Psoas muscle (tissue), 8 donors: ENCODE measurements at places on chromosomes 3 and 15.

DNA sequence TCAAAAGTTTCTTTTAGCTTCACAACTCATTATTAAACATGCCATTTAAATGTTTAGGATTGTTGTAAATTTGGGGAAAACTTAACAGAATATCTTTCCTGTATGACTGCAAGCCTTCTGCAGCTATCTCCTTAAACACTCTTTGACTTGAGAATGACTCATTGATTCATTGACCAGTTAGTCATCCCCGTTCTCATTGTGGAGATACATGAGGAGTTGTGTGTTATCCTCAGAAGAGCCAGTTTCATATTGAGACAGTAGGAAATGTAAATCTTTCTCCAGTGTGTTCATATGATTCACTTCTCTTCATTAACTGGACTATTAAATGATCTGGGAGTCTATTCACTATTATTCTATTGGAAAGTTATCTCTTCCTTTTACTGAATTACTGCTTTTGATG is 83.0 kb downstream of the CRYGS start:
- DNase-seq: no peak

DNA sequence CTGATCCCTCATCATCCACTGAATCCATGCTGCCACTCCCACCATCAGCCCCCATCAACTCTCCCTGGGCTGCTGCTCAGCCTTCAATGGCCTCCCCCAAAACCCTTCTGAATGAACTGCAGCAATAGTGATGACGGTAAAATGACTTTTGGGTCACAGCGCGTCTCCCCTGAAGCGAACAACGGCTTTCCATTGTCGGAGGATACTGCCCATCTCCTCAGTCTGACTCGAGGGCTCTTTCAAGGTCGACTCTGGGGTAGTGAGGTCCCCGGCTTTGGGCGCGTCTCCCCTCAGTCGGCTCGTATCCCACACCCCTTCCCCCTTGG is 57.2 kb upstream of the ZBTB38 start:
- no peak for DNase-seq

GRCh38 chr3:71554649-71555048 is 28.9 kb downstream of the FOXP1 start:
- no peak for DNase-seq

- DNase-seq: no peak
Observed at GRCh38 chr15:81852411-81853149, 193.2 kb downstream of the MEX3B start.

GRCh38 chr15:51768018-51768417 is 16.6 kb downstream of the TMOD2 start:
- no peak for DNase-seq

GRCh38 chr3:143529018-143529478 is 319.2 kb downstream of the SLC9A9 start:
- peak; percentile 64 for DNase-seq

DNA sequence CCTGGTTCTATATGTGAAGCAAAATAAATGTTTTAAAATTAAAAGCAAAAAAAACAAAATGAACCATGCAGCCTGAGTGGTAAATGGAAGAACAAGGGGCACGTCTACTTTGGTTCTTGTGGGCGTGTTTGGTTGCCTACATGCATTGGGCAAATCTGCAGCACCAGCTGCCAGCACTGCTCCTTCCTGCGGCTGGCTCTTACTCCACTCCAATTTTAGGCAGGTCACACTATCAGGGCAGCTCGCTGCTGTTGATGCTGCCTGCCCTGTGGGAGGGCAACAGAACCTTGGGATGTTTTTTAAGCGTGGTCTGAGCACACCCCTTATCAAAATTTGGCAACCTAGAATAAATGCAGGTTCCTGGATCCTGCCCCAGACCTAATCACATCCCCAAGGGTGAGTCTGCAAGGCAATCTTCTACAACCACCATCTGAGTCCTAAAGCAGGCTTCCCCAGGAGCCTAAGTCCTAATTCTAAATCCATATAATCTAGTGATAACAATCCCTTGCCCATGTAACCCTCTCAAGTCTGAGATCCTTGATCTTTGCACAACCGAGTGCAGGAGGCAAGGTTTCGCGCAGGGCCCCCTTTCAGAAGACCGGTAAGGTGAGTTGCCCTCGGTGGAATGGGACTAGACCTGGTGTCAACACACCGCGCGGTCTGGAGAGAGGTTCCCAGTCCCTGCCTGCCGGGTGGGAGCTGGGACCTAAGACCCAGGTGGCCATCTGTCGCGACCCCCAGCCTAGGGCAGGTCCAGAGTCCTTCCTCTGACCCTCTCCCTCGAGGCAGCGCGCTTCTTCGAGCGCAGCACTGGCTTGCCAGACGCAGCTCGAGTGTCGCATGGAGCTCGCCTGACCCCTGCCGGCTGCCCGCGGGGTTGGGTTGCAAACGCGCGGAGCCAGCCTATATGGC is 15.9 kb downstream of the IVD start:
- DNase-seq: peak; percentile 81

GRCh38 chr15:72983801-72984545 is 68.3 kb upstream of the NEO1 start:
- no peak for DNase-seq

GRCh38 chr3:190024912-190025311 is 95.8 kb downstream of the P3H2 start:
- DNase-seq: no peak

DNA sequence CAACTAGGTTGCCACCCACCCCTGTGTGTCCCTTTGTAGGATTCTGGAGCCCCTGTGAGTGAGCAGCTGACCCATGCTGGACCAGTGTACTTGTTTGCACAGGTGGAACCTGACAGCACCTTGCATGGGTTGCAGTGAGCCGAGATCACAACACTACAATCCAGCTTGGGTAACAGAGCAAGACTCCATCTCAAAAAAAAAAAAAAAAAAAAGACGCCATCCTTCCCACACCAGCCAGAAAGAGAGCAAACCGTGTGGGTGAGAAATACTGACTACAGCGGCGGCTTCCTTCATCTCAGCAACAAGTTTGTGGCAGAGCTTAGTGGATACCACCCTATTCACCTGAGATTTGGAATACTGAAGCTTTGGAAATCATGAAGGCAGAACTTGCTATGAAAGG is 746 bp upstream of the CD80 start:
- DNase-seq: no peak

- DNase-seq: no peak
Observed at GRCh38 chr15:74228723-74229081, 7.4 kb upstream of the CCDC33 start.

DNA sequence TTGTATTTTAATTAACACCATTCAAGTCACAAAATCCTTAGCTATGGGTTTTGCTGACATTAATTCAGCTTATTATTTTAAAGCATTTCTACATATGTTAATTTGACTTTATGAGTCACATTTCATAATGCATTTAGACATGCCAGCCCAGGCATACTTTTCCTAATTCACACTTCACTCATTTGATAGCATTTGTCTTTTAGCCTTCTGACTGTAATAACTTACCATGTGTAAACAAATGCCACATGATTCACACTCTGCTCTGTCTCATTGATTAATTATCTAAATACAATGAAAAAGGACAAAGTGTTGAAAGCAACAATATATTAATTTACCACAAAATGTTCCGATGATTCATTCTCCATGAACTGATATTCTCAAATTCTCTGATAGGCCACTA is 927.8 kb upstream of the EPHA6 start:
- DNase-seq: no peak

GRCh38 chr3:159472611-159473010 is 516.0 kb upstream of the IL12A start:
- no peak for DNase-seq

- no peak for DNase-seq
Observed at GRCh38 chr3:156378871-156379270, 176.0 kb downstream of the SSR3 start.

DNA sequence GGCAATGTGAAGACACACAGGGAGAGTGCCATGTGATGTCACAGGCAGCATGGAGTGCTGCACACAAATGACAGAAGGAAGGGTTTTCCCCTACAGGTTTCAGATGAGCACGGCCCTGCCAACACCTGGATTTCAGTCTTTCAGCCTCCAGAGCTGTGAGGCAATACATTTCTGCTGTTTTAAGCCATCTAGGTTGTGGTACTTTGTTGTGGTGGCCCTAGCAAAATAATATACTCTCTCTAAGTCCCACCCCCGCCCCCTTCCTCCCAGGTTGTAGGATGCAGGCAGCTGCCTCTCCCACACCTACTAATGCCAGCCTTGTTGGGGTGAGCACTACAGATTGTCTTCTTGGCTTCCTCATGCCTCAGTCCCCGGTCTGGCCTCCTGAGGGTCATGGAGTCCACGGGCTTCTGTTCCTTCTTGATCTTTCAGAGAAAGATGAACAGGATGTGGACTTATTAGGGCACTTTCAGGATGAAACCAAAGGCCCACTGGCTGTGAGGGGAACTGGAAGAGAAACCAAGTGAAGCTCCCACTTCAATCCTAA is 180.0 kb downstream of the CD47 start:
- no peak for DNase-seq

DNA sequence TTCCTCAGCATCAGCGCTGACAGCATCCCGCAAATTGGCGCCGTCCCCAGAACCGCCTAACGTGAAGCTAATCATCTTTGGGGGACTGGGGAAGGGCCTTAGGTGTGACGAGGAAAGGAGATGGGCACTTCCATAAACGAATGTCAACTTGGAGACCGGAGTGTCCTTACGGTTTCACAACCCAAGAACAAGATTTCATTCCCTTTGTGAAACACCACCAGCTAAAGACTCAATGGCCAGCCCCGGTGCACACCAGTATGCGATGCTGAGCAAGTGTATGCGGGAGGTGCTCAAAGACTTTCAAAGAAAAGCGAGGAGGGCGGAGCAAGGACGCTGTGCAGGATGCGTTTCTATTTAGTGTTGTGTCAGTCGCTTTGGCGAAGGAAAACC is 759 bp upstream of the TTBK2 start:
- peak; percentile 29 for DNase-seq

DNA sequence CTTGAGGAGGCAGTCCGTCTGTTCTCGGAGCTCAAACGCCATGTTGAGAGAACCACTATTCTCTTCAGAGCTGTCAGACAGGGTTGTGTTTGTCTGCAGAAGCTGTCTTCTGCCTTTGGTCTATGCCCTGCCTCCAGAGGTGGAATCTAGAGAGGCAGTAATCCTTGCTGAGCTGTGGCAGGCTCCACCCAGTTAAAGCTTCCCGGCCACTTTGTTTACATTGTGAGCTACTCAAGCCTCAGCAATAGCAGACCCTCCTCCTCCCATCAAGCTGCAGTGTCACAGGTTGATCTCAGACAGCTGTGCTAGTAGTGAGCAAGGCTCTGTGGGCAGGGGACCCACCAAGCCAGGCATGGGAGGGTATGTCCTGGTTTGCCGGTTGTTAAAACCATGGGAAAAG is 8.9 kb downstream of the OR5AC2 start:
- no peak for DNase-seq

- no peak for DNase-seq
Observed at GRCh38 chr3:128285042-128285966, 132.0 kb downstream of the EEFSEC start.

DNA sequence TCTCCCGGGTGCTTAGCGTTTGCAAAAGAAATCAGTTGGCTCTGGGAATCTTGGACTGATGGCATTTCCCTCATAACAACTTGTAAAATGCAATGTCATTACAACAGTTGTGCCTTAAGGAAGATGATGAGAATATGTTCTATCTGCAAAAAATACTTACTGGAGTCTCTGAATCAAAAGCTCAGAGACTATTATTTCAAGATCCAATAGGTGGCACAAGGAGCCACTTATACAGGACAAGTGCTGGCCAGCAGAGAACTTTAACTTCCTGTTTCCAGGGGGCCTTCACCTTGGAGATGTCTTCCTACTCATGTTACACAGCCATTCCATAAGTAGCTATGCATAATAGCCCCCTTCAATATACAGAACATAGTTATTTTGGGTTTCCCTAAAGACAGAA is 8.9 kb upstream of the RPS27L start:
- no peak for DNase-seq

DNA sequence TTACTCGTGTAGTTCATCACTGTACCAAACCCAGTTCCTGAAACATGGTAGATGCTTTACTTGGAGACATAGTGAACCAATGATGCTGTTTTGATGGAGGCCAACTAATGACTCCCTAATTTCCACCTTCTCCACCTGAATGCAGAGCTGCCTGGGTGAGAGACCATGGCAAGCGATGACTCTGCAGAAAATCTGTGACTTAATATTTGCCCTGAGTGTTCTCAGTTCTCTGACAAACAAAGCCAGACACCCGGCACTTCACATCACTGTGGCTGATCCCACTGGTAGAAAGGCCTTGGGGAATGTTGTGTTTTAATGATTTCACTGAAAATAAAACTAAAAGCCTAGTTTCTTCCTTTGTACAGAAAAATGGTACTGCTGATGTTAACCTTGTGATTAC is 39.5 kb upstream of the UBE3A start:
- DNase-seq: no peak

- no peak for DNase-seq
Observed at GRCh38 chr3:196948442-196949284, 6.3 kb upstream of the NCBP2 start.

DNA sequence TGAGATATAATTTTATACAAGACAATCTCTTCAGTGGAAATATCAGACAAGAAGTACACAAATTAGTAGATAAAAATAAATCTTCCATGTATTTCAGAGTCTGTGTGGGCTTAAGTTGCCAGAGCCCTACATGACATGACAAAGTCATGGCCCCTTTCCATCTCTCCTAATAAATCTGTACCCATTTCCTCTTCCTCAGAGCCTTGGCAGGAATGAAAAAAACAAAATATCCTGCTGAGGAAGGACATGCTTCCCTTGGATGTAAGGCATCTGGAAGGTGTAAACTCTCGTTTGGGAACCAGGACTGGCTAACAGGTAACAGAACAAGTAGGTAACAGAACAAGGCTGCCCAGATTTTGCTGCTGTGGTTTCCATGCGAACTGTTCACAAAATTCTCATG is 148.1 kb downstream of the SNRK start:
- DNase-seq: no peak

GRCh38 chr3:114553949-114554593 is 260.2 kb downstream of the TIGIT start:
- DNase-seq: no peak

- no peak for DNase-seq
Observed at GRCh38 chr3:134028486-134029255, 1.1 kb downstream of the SLCO2A1 start.

DNA sequence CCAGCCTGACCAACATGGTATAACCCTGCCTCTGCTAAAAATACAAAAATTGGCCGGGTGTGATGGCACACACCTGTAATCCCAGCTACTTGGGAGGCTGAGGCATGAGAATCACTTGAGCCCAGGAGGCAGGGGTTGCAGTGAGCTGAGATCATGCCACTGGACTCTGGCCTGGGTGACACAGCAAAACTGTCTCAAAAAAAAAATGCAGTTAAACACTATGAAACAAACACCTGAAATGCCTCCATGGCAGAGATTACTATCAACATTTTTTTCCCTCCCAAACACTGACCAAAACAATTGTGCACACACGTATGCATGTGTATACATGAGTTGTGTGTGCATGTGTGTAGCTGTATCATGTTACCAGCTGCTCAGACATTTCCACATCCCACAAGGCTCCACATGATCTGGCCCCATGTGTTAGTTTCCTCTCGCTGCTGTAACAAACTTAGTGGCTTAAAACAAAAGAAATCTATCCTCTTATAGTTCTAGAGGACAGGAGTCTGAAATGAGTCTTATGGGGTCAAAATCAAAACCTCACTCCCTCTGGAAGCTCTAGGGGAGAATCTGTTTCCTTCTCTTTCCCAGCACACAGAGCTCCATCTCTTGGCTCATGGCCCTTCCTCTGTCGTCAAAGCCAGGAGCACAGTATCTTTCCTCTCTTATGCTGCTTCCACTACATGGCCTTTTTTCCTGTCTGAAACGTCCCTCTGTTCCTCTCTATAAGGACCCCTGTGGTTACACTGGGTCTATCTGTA is 34.5 kb downstream of the SLC41A3 start:
- DNase-seq: no peak

- no peak for DNase-seq
Observed at GRCh38 chr15:90862964-90863778, 5.2 kb upstream of the FURIN start.

- no peak for DNase-seq
Observed at GRCh38 chr15:47289656-47290055, 427.6 kb upstream of the SEMA6D start.
